ENCODE measurements at places on chromosomes 11 and 22. TPM values are rescaled to one million over a fixed set of nuclear protein-coding genes. Genes with fewer than 3 reads are reported as not detected.

- no peaks in the 10 kb centered on the region for H3K27me3 ChIP-seq
- peak overlapping the region; percentile 72 for H3K27ac ChIP-seq
- peak; percentile 21 for DNase-seq
- peaks cover 36% of the 10 kb centered on the region for H3K4me1 ChIP-seq
- peak overlapping the region; percentile 75 for H3K4me3 ChIP-seq
- H3K36me3 ChIP-seq: no peaks in the 10 kb centered on the region
These were observed 525 bp downstream of the DGCR2 start for GRCh38 chr22:19121631-19122142.

DNA sequence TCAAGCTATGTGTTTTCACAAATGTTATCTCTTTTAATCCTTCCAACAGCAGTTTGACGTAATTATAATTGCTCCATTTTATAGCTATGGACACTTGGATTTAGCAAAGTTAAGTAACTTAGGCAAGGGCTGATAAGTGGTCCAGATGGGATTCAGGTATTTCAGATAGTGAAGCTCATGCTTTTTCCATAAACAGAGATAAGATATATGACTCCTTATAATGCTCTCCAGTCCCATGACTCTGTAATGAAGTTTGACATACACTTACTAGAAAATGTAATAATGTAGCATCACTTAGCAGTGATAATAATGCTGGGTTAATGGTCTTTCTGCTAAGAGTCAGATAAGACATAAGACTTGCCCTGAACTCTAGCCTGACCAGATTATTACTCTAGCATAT is 892.1 kb downstream of the LRRC4C start:
- H3K4me3 ChIP-seq: no peak overlapping the region
- DNase-seq: no peak
- H3K4me1 ChIP-seq: no peaks in the 10 kb centered on the region

GRCh38 chr11:71940561-71941219 is 11.8 kb downstream of the RNF121 start:
- no peak overlapping the region for H3K4me3 ChIP-seq
- no peak for DNase-seq
- no peak overlapping the region for H3K27ac ChIP-seq
- no peaks in the 10 kb centered on the region for H3K27me3 ChIP-seq

GRCh38 chr11:8315463-8315862 is 51.8 kb upstream of the LMO1 start:
- no peaks in the 10 kb centered on the region for H3K27me3 ChIP-seq
- H3K27ac ChIP-seq: no peak overlapping the region
- H3K4me3 ChIP-seq: no peak overlapping the region
- no peaks in the 10 kb centered on the region for H3K4me1 ChIP-seq
- DNase-seq: no peak
- H3K36me3 ChIP-seq: no peaks in the 10 kb centered on the region

GRCh38 chr22:29737251-29738117 is 17.7 kb downstream of the CABP7 start:
- H3K4me1 ChIP-seq: no peaks in the 10 kb centered on the region
- no peak overlapping the region for H3K4me3 ChIP-seq
- no peak overlapping the region for H3K27ac ChIP-seq
- no peaks in the 10 kb centered on the region for H3K27me3 ChIP-seq
- H3K36me3 ChIP-seq: no peaks in the 10 kb centered on the region

GRCh38 chr11:116888024-116888423 is 50.6 kb upstream of the APOA1 start:
- H3K4me3 ChIP-seq: no peak overlapping the region
- no peak overlapping the region for H3K27ac ChIP-seq
- no peaks in the 10 kb centered on the region for H3K4me1 ChIP-seq
- H3K36me3 ChIP-seq: peaks cover 7% of the 10 kb centered on the region
- no peak for DNase-seq

- H3K36me3 ChIP-seq: no peaks in the 10 kb centered on the region
- H3K27me3 ChIP-seq: no peaks in the 10 kb centered on the region
- peaks cover 80% of the 10 kb centered on the region for H3K4me1 ChIP-seq
- no peak overlapping the region for H3K27ac ChIP-seq
- DNase-seq: no peak
These were observed 13.0 kb downstream of the TEAD1 start for GRCh38 chr11:12687216-12687623.

- H3K4me3 ChIP-seq: no peak overlapping the region
- DNase-seq: no peak
- H3K27ac ChIP-seq: no peak overlapping the region
These were observed 1858.3 kb upstream of the RAG2 start for GRCh38 chr11:38456371-38456770.

DNA sequence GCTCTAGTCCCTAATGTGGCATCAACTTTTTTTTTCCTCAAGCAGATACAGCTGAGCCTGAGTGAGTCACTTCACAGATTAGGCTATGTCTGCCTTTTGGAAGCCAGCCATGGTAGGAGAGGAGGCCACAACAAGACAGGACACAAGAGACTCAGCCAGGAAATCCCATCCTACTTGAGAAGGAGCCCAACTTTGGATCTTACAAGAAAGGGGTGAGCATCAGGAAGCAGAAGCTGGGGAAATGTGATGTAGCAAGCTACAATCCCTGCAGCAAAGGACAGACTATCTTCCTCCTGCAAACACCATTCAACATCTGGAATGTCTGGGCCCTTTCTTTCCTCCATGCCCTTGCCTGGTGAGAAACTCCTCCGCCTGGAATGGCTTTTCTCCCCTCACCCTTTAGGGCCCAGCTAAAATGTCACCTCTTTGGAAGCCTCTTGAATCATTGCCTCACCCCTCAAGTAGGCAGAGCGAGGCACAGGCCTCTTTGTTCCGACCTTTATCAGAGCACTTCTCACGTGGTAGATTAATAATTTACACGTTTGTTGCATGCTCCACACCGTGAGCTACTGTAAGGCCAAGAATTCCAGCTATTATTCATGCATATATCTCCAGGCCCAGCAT is 156.4 kb upstream of the PITPNB start:
- no peaks in the 10 kb centered on the region for H3K4me1 ChIP-seq
- DNase-seq: peak; percentile 22
- no peaks in the 10 kb centered on the region for H3K27me3 ChIP-seq
- H3K4me3 ChIP-seq: no peak overlapping the region

DNA sequence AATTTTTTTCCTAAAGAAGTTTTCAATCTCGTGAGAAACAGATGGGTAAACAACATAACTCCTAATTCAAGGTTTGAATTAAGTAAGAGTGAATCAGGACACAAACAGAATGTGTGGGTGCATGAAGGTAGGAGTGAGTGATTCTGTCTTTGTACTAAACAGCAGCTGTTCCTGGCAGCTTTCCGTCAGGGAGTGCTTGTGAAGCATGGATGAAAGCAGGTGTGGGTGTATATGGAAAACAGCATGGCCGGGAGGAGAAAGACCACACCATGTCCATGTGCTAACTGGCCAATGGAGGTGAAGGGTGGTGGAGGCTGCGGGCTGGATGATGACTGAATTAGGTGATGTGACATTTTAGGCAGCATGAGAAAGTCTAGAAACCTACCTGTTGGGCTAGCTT is 49.6 kb downstream of the BARX2 start:
- no peak overlapping the region for H3K4me3 ChIP-seq
- H3K27ac ChIP-seq: no peak overlapping the region
- H3K27me3 ChIP-seq: no peaks in the 10 kb centered on the region
- H3K36me3 ChIP-seq: no peaks in the 10 kb centered on the region
- no peaks in the 10 kb centered on the region for H3K4me1 ChIP-seq
- DNase-seq: no peak

- no peaks in the 10 kb centered on the region for H3K4me1 ChIP-seq
- no peak overlapping the region for H3K27ac ChIP-seq
- H3K27me3 ChIP-seq: no peaks in the 10 kb centered on the region
- H3K4me3 ChIP-seq: no peak overlapping the region
- DNase-seq: no peak
These were observed 13.5 kb downstream of the FSHB start for GRCh38 chr11:30244265-30244664.

- H3K4me1 ChIP-seq: no peaks in the 10 kb centered on the region
- no peak overlapping the region for H3K27ac ChIP-seq
- no peaks in the 10 kb centered on the region for H3K27me3 ChIP-seq
- no peak for DNase-seq
These were observed 149.4 kb upstream of the SNX19 start for GRCh38 chr11:131065435-131066413.

- no peaks in the 10 kb centered on the region for H3K4me1 ChIP-seq
- no peak for DNase-seq
- H3K36me3 ChIP-seq: no peaks in the 10 kb centered on the region
- no peak overlapping the region for H3K4me3 ChIP-seq
These were observed 89.2 kb upstream of the CRTAM start for GRCh38 chr11:122749005-122749687.

- DNase-seq: no peak
- H3K4me1 ChIP-seq: no peaks in the 10 kb centered on the region
- peak overlapping the region; percentile 93 for H3K4me3 ChIP-seq
- peaks cover 26% of the 10 kb centered on the region for H3K27me3 ChIP-seq
- H3K36me3 ChIP-seq: no peaks in the 10 kb centered on the region
These were observed 1.7 kb upstream of the SCO2 start for GRCh38 chr22:50526834-50527801.

GRCh38 chr11:2428322-2428795 is 16.0 kb downstream of the TRPM5 start:
- H3K27ac ChIP-seq: no peak overlapping the region
- H3K4me1 ChIP-seq: no peaks in the 10 kb centered on the region
- no peaks in the 10 kb centered on the region for H3K27me3 ChIP-seq
- H3K36me3 ChIP-seq: no peaks in the 10 kb centered on the region
- peak; percentile 87 for DNase-seq

GRCh38 chr22:20089977-20090729 is 10.1 kb downstream of the DGCR8 start:
- H3K27ac ChIP-seq: no peak overlapping the region
- no peaks in the 10 kb centered on the region for H3K27me3 ChIP-seq
- DNase-seq: no peak
- peaks cover 2% of the 10 kb centered on the region for H3K4me1 ChIP-seq
- no peak overlapping the region for H3K4me3 ChIP-seq
- H3K36me3 ChIP-seq: peaks cover 6% of the 10 kb centered on the region

GRCh38 chr11:10861047-10861446 is 3.2 kb upstream of the ZBED5 start:
- H3K4me3 ChIP-seq: no peak overlapping the region
- H3K27me3 ChIP-seq: no peaks in the 10 kb centered on the region
- peaks cover 20% of the 10 kb centered on the region for H3K4me1 ChIP-seq
- DNase-seq: no peak
- H3K36me3 ChIP-seq: no peaks in the 10 kb centered on the region

GRCh38 chr11:17063171-17064002 is 14.1 kb downstream of the RPS13 start:
- no peak overlapping the region for H3K27ac ChIP-seq
- H3K27me3 ChIP-seq: no peaks in the 10 kb centered on the region
- no peak overlapping the region for H3K4me3 ChIP-seq
- peak; percentile 42 for DNase-seq
- no peaks in the 10 kb centered on the region for H3K36me3 ChIP-seq
- no peaks in the 10 kb centered on the region for H3K4me1 ChIP-seq

GRCh38 chr22:43570531-43571165 is 158.8 kb downstream of the MPPED1 start:
- H3K36me3 ChIP-seq: no peaks in the 10 kb centered on the region
- no peaks in the 10 kb centered on the region for H3K4me1 ChIP-seq
- no peak overlapping the region for H3K4me3 ChIP-seq

DNA sequence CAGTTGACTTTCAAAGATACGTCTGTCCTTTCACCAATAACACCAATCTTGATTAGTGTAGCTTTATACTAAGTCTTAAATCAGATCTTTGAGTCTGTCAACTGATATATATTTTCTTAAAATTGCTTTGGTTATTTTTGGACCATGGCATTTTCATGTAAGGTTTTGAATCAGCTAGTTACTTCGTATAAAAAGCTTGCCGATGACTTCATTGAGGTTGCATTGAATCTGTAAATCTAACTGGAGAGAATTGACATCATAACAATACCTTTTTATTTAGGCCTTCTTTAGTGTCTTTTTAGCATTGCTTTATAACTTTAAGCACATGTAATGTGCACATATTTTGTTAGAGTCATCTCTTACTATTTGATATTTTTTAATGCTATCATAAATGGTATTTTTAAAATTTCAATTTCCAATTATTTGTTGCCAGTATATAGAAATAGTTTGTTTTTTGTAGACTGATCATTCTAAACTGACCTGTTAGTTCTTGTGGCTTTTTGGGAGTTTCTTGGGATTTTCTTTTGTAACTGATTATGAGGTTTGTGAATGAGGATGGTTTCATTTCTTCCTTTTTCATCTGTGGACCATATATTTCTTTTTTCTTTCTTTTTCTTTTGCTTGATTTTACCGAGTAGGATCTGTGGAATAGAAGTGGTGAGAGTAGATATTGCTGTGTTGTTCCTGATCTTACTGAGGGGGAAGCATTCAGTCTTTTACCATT is 61.4 kb downstream of the DDX10 start:
- H3K27ac ChIP-seq: no peak overlapping the region
- no peaks in the 10 kb centered on the region for H3K27me3 ChIP-seq
- H3K4me3 ChIP-seq: no peak overlapping the region
- H3K4me1 ChIP-seq: no peaks in the 10 kb centered on the region

GRCh38 chr11:128615612-128616011 is 28.3 kb upstream of the ETS1 start:
- no peak for DNase-seq
- H3K4me1 ChIP-seq: peaks cover 4% of the 10 kb centered on the region
- no peak overlapping the region for H3K4me3 ChIP-seq
- no peaks in the 10 kb centered on the region for H3K27me3 ChIP-seq
- H3K36me3 ChIP-seq: no peaks in the 10 kb centered on the region
- no peak overlapping the region for H3K27ac ChIP-seq

- H3K36me3 ChIP-seq: no peaks in the 10 kb centered on the region
- no peaks in the 10 kb centered on the region for H3K27me3 ChIP-seq
- no peak overlapping the region for H3K27ac ChIP-seq
- H3K4me1 ChIP-seq: no peaks in the 10 kb centered on the region
- H3K4me3 ChIP-seq: no peak overlapping the region
These were observed 714.7 kb upstream of the TENM4 start for GRCh38 chr11:80155412-80156017.

DNA sequence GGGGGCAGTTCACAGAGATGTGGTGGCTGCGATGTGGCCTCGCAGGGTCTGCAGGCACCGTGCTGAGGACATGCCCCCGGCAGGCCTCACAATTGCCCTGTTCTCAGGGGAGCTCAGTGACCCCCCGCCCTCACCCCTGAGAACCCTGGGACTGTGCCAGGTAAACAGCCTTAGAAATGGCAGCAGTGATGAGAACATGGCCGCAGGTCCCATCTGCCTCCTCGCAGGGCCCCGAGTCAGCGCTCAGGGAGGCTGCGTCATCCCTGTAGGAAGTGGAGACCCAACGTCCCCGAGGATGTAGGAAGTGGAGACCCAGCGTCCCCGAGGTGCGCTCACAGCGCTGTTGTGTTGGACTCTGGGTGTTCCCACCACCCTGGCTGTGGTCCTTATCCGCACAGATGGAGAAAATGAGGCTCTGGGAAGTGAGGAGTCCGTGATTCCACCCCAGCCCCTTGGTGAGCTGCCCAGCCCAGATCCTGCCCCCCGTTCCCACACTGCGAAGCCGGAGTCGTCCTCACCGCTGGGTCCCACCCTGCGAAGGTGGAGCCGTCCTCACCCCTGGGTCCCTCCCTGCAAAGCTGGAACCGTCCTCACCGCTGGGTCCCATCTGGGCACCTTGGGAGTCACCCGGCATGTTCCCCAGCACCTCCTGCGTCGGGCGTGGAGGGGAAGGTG is 1086.8 kb downstream of the BRD1 start:
- H3K36me3 ChIP-seq: no peaks in the 10 kb centered on the region
- no peak overlapping the region for H3K27ac ChIP-seq
- H3K27me3 ChIP-seq: no peaks in the 10 kb centered on the region
- no peak for DNase-seq

Gene XKR3
- not detected for total RNA-seq

Gene SCGB1D2
- not detected for total RNA-seq

Gene SCARF2
- 28.4 TPM for total RNA-seq

Gene LARGE2
- total RNA-seq: not detected

Gene CECR2
- total RNA-seq: 2.4 TPM

Gene ZP1
- total RNA-seq: not detected

Gene OR8G5
- total RNA-seq: not detected

Gene ENDOD1
- total RNA-seq: 166 TPM

Gene ZNF280B
- 0.44 TPM for total RNA-seq

Gene TRPM5
- total RNA-seq: not detected

Measured in tibial nerve (tissue), 4 donors.